SK-N-SH treated with all-trans-retinoic acid at 6 μM for 48 hours (cell line): ENCODE measurements at places on chromosomes 7 and 10.

DNA sequence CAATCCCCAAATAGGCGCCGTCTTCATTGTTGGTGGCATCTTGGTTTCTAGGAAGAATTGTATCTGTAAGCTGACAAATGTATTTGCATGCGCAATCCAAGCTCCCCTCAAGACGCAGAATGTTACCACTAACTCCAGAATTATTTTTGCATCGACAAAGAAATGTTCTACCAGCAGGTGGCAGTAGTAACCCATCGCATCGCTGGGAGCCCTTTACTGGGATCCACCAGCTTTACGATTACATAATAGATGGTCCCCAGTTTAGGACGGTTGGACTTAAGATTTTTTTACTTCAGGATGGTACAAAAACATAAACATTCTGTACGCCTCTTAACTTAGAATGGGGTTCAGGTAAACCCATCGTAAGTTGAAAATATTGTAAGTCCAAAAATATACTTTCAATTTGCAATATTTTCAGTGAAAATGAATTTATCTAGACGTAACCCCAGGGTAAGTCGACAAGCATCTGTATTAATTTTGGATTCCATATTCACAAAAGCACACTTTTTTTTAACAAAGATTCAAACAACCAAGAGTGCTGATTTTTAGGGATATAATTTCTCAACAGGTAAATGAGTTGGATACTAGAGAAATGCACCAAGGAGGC lies 114.0 kb upstream of the COBL start:
- ATAC-seq: no peak

DNA sequence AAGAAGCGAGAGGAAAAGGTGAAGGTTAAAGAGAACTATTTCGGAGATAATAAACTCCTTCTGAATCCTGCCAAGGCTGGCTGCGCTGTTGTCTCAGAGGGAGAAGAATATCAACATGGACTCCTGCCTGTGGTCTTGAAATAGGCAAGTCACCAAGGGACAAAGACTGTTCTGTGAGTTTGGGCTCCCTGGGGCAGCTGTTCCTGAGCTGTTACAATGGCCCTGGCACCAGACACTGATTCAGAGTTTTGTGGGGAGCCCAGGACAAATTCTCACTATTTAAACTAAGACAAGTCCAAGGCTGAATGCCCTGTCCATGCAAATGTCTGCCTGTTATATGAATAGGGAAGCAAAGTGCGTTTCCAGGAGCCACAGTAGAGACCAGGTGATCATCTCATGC lies 81.4 kb downstream of the PRPF18 start:
- ATAC-seq: no peak

- ATAC-seq: no peak
Measured at GRCh38 chr10:11169976-11170375, 152.3 kb downstream of the CELF2 start.

- ATAC-seq: peak; percentile 77
Measured at GRCh38 chr7:12403287-12404181, at the start of gene VWDE. VWDE (minus strand) TSS chr7:12403865; CDS start chr7:12403716, 149 bp downstream.

- ATAC-seq: peak; percentile 94
Measured at GRCh38 chr7:117715784-117716445, 157.3 kb downstream of the CTTNBP2 start.

DNA sequence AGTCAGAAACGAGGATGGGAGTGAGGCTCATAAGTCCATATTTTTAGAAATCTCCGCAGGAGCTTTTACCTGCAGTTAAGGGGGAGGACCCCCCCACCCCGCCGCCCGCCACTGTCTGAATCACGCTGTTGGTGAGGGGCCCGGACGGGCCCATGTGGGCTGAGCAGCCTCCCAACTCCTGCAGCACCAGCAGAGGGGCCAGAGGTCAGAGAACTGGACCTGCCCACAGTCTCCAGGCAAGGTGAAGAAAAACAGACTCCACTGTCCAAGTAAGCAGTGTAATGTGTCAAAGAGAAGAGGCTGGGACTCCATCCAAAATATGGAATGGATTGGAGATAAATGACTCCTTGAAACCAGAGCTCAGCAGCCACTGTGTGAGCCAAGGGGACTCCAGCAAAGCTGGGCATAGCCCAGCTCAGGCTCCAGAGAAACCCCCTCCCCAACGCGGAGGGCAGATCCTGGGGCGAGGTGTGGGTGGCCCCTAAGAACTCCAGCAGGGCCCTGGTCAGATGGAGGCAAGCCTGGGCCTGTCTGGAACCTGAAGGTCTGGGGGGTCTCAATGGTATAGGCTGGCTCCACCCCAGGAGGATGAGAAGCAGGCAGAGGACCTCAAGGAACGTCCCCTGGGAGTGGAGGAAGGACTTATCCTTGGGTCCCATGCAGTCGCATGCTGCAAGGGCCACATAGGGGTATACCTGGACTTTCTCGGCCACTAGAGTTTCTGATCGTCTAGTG lies 128.5 kb upstream of the TNS3 start:
- peak; percentile 96 for ATAC-seq

DNA sequence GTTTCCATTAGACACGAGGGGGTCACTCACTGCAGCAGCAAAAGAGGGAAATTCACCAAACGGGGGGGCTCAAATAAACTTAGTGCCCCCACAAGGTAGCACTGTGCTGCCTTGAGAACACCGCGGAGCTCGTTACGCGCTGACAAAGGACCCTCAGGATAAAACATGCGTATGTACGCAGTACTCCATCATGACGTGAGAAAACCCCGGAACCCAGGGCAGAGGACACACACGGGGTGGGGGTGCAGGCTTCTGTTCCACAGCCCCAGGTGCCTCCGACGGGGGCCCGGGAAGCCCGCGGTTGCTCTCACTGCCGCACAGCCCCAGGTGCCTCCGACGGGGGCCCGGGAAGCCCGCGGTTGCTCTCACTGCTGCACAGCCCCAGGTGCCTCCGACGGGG lies 232.4 kb downstream of the ZMYND11 start:
- no peak for ATAC-seq
